ENCODE measurements at places on chromosomes 3 and 15.

DNA sequence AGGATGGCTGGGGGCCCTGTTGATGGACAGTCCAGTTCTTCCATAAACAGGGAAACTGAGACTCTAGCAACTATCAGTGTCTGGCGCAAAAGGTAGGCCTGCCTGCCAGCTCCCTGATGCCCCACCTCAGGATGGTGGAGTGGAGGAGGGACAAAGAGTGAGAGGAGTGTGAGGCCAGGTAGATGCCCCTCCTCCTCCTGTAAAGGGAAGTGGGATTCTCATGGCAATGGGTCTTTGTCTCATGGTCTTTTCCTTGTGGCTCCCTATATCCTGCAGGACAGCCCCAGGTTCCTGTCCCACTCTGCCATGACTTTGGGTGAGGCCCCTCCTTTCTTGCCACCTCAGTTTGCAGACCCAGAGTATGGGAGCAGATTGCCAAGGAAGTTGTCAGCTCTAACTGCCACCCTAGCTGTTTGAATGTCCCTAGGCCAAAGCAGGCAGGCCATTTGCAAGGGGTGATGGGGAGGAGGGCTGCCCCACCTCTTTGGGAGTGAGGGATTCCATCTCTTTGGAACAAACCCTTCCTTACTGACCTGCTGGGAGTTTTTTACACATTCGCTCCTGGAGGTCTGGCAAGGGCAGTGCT lies 2.8 kb upstream of the DNAH1 start:
- no peak for DNase-seq

- DNase-seq: no peak
Observed at GRCh38 chr15:40293905-40294895, 11.3 kb upstream of the ANKRD63 start.

- DNase-seq: no peak
Observed at GRCh38 chr15:58139276-58139988, 1.3 kb downstream of the AQP9 start.

GRCh38 chr3:150545419-150546225 lies 674 bp downstream of the SERP1 start:
- DNase-seq: peak; percentile 23

DNA sequence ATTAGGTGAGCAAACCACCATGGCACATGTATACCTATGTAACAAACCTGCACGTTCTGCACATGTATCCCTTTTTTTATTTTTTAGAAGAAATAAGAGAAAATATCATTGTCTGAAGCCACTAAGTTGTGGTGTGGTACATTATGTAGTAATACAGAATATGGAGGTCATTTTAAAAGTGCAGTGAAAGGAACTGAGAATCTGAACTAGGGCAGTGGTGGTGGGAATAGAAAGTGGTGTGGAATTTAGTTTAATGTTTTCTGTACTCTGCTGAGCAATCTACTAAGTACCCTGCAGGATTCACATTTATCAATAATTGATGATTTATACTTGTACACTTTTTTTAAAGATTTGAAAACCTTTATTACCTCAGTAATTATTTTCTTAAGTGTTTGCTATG lies 283.5 kb downstream of the CHL1 start:
- no peak for DNase-seq

Measured in activated T-cell treated with anti-CD3 and anti-CD28 coated beads for 24 hours (primary cell).